ENCODE measurements at places on chromosomes 13 and 19.

DNA sequence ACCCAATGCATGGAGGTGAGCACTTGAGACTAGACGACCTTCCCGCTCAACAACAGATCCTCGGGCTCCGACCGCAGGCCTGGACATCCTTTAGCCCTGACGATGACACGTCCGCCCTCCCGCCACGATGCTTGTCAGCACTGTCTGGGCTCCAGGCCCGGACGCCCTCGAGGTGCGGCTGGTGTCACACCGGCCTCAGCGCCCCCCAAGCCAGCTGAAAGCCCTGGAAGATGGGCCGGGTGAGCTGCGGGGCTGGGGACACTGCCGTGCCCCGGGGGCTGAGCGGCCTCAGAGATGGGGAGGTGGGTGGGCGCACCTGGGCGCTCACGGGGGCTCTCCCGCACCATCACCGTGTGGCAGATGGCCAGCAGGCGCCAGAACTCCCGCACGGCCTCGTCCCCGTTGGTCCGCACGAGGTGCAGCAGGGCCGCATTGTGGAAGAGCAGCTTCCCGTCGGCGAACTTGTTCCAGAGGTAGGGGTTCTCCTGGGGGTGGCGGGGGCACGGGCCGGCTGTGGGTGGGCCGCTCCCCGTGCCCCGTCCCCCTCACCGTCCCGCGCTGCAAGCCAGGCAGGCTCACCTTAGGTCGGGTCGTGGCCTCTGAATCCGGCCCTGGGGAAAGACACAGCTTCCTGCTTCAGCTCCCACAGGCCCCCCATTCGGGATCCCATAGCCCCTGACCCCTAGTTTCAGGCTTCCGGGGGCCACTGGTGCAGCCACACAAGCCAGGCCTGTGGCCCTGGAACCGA, 15.5 kb downstream of the ATP8B3 start:
- DNase-seq, result no peak

GRCh38 chr19:3210347-3211017, 14.0 kb upstream of the CELF5 start:
- DNase-seq, result peak; percentile 6

DNA sequence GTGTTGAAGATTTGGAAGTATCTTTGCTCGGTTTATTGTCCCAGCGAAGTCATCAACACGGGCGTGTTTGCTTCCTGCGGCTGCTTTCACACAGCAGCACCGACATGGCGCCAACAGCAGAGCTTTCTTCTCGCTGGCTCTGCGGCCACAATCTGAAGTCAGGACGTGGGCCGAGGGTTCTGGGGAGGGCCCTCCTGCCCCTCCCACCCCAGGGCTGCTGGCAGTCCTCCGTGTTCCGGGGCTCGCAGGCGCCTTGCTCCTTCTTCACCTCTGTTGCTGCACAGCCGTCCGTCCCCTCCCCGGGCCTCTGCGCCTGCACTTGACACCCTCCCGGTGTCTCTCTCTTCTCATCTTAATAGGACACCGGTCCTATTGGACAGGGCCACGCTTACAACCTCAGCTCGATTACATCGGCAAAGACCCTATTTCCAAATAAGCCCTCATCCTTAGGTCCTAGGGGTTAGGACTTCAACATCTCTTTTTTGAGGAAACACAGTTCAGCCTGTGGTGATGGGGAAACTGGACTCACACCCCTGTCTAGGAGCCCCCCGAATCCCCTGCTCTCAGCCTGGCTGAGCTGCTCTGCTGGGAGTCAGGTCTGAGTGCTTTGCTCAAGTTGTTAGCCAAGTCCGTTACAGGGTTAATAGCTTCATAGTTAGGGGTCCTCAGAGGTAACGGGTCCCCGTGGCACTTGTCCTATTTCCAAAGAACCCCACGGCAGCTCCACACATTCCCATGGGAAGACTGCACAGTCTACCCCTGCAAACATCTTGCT, 2.7 kb upstream of the TEX29 start:
- DNase-seq, result no peak

DNA sequence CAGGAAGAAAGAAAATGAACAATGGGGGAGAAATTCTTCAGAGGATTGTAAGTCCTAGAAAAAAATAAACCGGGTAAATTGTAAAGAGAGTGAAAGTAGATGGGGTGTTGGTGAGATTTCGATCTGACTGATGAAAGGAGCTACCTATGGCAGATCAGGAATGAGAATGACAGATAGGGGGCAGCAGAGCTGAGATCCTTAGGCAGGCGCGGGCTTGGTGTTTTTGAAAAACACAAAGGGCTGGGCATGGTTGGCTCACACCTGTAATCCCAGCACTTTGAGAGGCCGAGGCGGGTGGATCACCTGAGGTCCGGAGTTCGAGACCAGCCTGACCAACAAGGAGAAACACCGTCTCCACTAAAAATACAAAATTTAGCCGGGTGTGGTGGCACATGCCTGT, 1468.6 kb upstream of the SLC10A2 start:
- no peak for DNase-seq

DNA sequence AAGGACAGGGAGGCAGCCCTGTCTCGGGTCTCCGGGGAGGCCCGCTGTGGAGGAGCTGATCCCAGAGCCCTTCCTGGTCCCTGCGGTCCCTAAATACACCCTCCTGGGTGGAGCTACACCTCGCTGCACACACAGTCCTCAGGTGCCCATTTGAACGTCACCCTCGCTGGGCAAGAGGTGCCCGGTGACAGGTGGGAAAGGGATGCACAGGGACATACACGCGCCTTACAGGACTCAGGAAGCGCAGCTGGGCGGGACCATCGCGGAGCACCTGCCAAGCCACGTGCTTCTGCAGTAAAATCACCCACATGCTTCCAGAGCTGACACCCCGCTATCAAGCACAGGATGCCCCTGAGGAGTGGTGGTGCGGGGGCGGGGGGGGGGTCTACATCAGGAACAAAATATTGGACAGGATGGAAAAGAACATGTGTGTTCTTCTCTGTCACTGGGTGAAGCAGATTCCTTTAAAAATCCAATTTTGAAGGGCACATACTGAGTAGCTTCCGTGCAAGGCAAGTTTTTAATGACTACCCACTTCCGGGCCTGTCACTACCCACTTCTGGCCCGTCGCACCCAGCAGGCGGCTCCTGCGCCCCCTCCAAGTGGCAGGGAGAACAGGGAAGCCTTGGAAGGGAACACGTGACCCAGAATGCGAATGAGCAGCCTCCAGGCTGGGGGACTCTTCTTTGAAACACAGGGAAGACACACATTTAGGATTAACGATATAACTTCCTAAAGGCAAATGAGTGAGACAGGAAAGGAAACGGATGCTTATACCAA, 78.9 kb downstream of the COL4A1 start:
- no peak for DNase-seq

GRCh38 chr19:52138278-52138982, 1.3 kb downstream of the ZNF616 start:
- DNase-seq, result peak; percentile 73

DNA sequence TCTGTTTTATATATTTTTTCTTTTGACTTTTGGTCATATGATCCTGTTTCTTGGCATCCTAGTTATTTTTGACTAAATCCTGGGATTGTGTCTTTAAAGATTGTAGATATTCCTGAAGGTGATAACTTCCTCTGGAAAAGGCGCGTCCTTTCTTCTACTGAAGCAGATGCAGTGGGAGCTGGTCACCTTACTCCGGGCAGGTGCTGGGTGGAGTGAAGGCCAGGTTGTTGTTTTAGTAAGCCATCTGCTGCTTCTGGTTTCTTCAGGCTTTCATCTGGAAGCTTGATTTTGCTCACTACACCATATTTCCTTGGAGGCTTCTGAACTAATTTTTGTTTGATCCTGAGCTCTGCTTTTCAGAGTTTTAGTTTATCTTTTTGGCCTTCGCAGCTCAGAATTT, 21.5 kb downstream of the URI1 start:
- no peak for DNase-seq

- no peak for DNase-seq
Measured at GRCh38 chr19:5627395-5627904, 4.6 kb downstream of the SAFB start.

All from NCI-H1105 treated with DMSO at 0.1 percent for 48 hours (cell line).